Retinal pigment epithelial cell (primary cell): ENCODE measurements at places on chromosomes 2 and 18.

- DNase-seq: no peak
These were observed 337.9 kb upstream of the PKDCC start for GRCh38 chr2:41709702-41710599.

GRCh38 chr2:222733846-222734702 is 62.6 kb downstream of the MOGAT1 start:
- DNase-seq: no peak

DNA sequence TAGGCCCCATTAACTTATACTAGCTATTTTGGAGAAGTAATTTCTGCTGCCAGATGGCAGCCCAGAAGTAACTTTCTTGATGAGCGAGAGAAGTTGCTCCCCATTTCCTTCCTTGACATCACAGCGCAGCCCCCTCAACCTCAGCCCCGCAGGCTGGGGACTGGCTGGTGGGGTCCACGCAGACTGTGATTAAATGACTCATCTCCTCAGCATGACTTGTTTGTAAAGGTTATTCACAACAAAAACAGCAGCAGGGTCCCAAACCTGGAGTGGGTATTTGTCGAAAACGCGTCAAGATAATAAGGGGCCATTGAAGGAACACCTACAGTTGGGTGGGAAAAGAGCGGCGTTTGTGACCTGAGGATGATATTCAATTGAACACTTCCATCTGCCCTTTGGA is 120.6 kb downstream of the TXNL1 start:
- no peak for DNase-seq

DNA sequence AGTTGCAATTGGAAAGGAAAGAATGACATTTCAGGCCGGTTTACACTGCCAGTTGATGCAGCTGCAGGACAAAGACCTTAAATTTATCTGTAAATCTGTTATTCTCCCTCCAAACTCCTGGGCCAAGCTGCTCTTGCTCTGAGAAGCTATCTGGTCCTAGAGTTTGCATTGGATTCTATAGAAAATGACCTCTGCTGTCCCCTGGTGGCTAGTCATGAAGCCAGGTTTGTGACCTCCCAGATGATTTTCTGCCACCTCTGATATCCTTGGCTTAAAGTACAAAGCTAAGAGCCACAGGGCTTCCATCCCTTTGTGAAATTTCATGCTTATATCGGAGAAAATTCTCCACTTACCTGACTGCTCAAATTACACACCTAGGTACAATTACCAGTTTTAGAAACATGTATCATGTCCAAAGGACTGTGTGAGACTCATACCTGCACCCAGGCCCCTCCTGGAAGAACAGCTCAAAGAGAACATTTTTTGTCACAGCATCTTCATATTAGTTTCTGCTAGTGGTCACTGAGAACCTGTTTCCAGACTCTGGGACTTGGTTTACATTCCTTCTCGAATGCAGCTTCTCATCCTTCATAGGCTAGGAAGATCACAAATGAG is 28.9 kb upstream of the IER3IP1 start:
- DNase-seq: no peak

DNA sequence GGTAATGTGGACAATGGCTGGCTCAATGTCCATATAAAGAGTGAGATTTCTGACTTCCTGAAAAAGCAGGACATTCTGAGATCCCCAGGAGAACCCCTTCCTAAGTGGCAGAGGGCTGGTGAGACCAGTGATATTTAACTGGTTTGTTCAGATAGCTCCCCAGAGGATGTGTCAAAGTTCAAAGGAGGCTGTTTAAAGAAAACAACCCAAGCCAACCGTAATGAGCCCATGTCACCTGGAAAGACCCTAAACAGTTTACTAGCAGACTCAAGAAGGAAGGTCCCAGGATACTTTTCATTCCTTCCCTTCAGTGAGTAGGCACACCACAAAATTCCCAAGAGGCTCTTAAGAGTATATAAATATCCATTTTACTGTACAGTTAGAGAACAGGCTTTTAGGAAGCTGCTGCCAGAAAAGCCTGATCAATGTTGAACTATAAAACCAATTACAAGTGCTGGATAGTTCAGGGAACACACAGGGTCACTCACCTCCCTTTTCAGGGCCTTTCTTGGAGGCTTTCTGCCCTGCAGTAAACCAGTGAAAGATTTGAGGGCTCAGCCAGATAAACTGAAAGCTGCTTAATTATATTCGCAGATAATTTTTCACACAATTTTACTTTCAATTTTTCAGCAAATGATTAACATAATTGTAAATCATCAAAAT is 293.5 kb downstream of the ASXL3 start:
- DNase-seq: no peak

GRCh38 chr2:218962859-218963492 is 3.5 kb downstream of the CDK5R2 start:
- DNase-seq: no peak

- no peak for DNase-seq
These were observed 201.2 kb downstream of the TPGS2 start for GRCh38 chr18:36627637-36628036.

DNA sequence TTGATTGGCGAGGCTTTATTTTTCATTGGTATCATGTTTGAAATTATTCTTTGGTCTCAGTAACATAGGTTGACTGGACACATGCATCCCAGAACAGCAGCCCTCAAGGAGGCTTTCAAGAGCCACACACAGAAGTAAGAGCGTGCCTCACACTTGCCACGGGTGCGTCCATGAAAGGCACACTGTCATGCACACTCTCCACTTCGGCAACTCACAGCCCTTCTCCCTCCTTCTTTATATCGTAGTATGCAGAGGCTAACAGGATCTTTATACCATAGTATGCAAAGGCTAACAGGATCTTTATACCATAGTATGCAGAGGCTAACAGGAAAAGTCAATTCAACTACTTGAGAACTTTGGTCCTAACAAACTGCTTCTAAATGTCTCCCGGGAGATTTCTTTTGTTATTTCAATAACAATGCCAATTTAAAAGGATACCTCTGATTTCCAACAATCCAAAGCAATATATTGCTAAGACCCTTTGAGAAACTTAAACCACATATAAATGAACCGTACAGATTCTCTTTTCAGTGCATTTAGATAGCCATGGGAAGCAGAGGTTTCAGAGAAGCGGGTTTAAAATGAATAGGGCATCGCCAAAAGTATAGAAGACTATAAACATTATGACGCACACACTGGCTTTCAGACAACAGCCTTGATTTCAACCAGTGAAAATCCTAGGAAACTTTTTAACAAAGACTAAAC is 26.5 kb upstream of the ZNF516 start:
- no peak for DNase-seq

GRCh38 chr2:226837334-226837733 is 1.5 kb downstream of the RHBDD1 start:
- DNase-seq: no peak

- DNase-seq: no peak
These were observed 12.7 kb downstream of the SPIRE1 start for GRCh38 chr18:12645254-12645653.

DNA sequence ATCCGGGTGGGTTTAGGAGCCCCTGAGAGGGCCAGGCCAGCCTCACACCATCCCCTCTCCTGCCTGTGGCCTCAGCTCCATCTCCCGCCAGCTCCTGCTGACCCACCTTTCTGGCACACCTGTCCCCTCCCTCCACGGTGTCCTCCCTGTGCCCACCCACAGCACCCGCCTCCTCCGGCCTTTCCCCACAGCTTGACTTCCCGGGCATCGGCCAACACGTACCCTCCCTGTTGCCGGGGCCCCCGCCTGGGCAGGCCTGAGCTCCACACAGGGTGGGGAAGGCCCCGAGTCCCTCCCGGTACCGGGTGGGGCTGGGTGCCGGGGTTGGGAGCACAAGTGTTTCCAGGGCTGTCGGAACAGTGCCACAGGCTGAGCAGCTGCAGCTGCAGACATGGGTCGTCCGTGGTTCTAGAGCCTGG is 6.5 kb downstream of the GPC1 start:
- no peak for DNase-seq

- no peak for DNase-seq
These were observed 134.2 kb downstream of the SMAD7 start for GRCh38 chr18:48816554-48816953.

DNA sequence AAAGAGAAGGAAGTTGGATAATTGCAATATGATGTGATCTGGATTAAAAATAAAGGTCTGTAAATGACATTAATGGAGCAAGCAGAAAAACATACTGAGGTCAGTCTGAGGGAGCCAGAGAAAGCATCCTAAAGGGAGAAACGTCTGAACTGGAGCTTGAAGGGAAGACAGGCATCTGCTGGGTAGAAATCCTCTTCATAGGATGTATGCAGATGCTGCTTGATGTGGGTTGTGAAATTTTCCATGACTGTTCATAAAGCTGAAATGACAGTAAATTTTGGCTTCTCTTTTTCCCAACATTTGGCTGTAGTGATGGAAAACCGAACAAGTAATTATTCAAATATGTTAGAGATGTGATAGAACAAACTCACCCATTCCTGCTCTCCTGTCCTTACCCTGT is 287.6 kb downstream of the CAMKMT start:
- DNase-seq: no peak

DNA sequence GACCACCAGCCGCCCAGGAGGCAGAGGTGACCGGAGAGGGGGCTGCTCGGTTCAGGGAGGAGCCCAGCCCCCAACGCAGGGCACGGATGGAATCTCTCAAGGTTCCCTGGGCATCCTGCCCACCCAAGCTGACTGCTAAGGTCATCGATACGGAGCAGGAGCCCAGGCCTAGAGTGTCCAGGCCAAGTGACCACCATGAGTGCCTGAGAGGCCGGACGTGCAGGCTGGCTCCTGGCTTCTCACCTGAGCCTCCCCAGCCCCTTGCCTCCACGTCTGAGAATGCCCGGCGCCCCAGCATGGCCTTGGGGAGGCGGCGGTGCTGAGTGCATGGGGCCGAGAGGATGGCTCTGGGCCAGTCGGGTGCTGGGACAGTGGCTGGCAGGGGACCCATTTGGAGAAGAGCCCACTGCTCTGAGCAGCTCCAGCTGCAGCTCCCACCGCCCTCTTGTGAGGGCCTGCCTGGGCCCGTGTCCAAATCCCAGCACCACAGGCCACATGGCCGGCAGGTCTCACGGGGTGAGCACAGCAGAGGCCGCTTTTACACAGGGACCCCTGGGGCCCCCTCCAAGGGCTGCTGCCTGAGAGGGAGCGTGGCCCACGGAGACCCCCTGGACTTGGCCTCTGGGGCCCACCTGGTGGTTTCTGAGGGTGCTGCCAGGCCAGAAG is 102.8 kb upstream of the CTDP1 start:
- no peak for DNase-seq

DNA sequence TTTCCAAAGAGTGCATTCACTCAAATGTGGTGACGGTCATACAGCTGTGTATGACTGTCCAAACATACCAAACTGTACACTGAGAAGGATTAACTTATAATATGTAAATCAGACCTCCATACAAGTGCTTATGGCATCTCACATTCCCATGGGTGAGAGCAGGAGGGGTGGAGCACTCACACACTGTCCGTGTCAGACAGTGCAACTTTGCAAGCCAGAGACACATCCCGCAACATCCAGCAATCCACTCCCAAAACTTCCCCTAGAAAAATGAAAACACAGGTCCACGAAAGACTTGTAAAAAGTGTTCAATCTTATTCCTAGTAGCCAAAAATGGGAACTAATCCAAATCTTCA is 36.4 kb downstream of the FAM168B start:
- DNase-seq: no peak

DNA sequence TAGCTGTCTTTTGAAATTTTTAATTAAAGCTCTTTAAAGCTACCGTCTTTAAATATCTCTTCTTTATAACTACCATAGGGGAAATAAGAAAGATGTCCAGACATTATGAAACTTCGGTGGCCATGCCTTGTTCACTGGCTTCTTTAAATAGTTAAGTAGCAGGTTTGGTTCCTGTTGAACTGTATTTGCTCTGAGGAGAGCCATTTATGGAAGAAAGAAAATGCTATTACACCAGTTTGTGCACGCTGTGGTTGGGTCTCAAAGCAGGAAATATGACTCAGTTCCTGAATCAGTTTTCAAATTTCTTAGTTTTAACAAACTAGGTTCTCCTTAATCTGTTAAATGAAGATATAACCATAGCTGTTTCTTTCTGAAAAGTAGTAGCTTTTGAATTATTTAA is 12.2 kb downstream of the ARPC2 start:
- peak; percentile 41 for DNase-seq

- DNase-seq: no peak
These were observed 63.7 kb downstream of the SLC8A1 start for GRCh38 chr2:40388161-40388560.

DNA sequence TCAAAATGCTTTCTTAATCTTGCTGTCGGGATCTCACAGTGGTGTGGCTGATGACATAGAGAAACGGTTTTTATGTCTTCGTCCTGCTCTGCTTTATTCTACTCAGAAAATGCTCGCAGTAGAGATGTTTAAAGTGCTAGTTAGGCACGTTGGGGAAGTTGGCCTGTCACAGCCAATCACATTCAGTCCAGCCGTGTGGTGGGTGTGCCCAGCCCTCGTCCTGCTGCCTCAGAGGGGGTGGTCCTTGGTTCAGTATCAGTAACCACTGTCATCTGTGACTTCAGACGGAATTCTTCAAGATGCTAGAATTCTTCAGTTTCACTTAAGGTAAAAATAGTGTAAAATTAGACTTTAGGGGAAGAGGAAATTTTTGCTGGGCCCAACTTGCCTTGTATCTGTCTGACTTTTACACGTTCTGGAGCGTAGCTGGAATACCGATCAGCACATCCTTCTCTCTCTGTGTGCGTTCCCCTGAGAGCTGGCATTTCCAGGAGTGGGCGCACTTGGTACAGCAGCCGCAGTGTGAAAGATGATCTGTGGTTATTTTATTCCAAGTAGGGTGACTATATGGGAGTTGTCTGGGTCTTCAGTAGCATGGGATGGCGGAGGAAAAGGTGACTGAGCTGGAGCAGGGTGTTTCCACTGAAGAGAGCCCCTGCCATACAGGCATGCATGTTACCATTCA is 18.5 kb downstream of the TRAF3IP1 start:
- no peak for DNase-seq

GRCh38 chr2:14941151-14941631 is 308.7 kb downstream of the LRATD1 start:
- DNase-seq: no peak

- DNase-seq: no peak
These were observed 61.8 kb upstream of the CCDC85A start for GRCh38 chr2:56121995-56122394.

- peak; percentile 50 for DNase-seq
These were observed 13.4 kb upstream of the BOK start for GRCh38 chr2:241545106-241545505.

DNA sequence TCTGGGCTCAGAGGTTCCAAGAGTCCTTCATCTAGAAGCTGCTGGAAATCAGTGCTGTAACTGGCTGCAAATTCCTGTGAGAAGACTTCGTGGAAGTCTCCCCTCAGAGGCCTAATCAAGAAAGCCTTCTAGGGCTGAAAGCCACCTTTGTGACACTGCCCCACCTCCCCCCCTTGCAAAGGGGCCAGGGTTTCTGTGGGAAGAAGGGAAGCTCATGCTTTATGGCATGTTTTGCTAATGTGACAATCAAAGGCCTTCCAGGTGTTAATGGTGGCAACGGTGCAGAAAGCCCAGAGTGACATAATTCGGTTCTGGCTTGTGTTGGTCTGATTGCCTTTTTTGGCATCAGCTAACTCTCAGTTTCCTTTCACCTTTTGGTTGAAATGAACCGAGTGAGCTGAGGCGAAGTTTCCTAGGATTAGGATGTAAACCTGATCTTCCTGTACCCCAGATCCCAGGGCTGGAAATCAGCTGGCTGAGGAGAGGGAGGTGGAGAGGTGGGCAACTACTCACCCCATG is 126.9 kb upstream of the TRIB2 start:
- DNase-seq: no peak

- DNase-seq: no peak
These were observed 97.9 kb upstream of the NOL4 start for GRCh38 chr18:34322365-34323289.
